Non-pigmented ciliary epithelial cell (primary cell): ENCODE measurements at places on chromosomes 12 and 14.

DNA sequence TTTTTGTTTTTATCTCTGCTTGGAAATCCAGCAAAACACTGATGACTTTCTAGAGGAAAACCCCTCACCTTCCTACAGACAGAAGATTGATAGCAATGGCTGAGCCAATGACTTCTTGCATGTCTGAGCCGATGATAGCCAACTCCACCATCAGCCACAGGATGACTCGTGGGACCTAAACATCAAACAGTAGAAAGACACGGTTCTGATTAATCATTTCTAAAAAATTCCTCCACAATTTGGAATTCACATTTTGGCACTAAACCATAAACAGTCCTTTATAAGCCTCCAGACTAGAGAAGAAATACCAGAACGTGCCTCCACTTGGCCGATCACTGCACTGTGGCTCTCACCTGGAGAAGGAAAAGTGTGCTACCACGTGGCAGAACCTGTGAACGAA lies 25.9 kb downstream of the SLC11A2 start:
- no peak for DNase-seq

- no peak for DNase-seq
These were observed 29.1 kb downstream of the CDC42BPB start for GRCh38 chr14:103028161-103028767.

DNA sequence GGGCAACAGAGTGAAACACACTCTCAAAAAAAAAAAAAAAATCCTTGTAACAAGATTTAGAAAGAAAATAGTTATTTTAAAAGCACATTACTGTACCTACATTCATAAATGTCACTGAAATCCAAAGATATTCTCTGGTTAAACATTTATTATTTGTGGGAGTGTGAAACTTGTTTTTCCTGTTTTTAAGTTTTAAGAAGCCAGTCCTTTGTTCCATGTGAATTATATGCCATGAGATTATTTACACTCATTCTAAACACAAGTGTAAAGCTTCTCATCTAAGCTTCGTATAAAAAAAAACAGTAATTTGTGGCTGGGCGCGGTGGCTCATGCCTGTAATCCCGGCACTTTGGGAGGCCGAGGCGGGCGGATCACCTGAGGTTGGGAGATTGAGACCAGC lies 15.0 kb downstream of the VCPKMT start:
- DNase-seq: no peak

DNA sequence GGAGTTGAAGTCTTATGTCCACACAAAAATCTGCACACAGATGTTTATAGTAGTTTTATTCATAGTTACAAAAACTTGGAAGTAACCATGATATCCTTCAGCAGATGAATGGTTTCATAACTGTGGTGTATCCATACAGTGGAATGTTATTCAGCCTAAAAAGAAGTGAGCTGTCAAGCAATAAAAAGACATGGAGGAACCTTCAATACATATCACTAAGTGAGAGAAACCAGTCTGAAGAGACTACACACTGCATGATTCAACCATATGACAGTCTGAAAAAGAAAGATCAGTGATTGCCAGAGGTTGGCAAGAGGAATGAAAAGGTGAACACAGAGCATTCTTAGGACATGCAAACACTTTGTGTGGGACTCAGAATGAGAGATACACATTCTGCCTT lies 18.6 kb upstream of the IFNG start:
- no peak for DNase-seq

- DNase-seq: no peak
These were observed 28.4 kb upstream of the AP4S1 start for GRCh38 chr14:30996892-30997659.

- no peak for DNase-seq
These were observed 330.6 kb upstream of the NAV3 start for GRCh38 chr12:77500089-77500488.

GRCh38 chr14:40368314-40368713 lies 936.1 kb upstream of the FBXO33 start:
- DNase-seq: no peak

DNA sequence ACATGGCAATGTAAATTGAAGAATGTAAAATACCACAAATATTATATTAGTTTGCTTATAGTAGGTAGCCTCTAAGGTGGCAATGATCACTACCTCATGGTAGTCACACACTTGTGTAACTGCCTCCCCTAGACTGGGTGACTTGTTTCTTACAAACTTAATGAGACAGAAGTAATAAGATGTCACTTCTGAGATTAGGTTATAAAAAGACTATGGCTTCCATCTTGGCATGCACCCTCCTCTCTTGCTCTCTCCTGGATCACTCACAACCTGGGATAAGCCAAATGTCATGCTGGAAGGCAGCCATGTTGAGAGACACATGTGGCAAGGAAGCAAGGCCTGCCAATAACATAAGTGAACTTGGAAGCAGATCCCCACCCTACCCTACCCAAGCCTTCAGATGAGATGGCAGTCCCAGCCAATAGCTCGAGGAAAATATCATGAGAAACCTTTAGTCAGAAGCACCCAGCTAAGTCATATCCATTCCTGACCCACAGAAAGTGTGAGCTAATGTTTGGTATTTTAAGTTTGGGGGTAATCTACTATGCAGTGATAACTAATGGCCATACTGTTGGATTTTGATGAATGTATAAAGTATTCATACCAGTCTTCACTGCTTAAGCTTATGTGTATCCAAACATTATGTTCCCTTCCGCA lies 43.3 kb downstream of the PPP1R12A start:
- DNase-seq: no peak

DNA sequence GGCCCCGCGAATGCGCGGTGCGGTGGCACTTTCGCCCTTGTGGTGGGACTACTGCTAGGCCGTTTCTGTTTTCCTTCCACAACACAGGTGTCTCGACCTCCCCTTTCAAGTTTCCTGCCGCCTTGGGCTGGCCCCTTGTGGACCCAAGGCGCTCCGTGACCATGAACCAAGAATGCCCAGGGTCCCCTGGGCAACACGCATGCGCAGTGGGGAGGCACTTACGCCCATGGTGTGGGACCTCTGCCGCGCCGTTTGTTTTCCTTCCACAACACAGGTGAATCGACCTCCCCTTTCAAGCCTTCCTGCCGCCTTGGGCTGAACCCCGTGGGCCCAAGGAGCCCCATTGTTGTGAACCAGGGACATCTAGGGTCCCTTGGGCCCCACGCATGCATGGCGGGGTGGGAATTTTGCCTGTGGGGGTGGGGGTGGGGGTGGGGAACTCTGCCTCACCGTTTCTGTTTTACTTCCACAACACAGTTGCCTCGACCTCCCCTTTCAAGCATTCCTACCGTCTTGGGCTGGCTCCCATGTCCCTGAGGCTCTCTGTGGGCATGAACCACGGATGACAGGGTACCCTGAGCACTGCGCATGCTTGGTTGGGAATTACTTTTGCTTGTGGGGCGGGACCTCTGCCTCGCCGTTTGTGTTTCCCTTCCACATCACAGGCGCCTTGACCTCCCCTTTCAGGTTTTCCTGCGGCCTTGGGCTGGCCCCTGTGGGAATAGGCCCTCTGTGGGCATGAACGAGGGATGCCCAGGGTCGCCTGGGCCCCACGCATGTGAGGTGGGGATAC lies 355.1 kb downstream of the ALG10 start:
- DNase-seq: no peak

DNA sequence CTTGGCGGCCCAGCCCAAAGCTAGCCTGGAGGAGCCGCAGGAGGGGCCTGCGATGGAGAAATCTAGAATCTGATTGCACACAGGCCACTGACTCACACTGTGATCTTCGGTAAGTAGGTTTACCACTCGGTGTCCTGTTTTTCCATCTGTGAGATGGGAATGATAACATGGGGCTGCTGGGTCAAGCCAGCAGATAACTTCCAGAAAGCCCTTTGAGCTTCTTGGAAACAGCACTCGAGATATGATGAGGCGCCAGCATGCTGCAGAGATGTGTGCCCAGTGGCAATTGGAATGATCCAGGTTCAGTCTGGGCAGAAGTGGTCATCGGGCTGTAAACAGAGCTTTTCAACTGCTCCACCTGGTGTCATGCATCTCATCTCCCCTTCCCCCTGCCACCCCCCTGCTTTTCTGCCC lies 771.3 kb upstream of the TBX3 start:
- no peak for DNase-seq

DNA sequence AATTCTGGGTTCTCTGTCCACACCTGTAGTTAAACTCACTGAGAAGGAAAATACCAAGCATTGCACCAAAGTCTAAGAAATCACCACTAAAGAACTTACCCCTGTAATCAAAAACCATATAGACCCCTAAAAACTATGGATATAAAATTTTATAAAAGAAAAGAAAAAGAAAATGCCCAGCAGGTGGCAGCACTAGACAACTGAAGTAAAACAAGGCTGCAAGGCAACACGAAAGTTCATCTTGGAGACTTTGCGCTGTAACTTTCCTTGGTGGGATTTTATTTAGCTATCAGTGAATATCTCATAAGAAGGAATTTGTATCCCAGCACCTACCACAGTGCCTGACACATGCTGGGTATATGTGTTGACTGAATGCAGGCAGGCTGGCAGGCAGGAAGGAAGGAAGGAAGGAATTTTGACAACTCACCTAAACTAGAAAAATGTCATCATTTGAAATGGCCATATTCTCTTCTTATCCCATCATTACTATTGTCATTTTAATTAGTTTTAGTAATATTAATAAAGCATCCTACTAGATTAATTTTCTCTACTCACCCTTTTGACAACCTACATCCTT lies 68.2 kb upstream of the ETV6 start:
- DNase-seq: peak; percentile 57

- DNase-seq: no peak
These were observed 12.1 kb upstream of the DIO3 start for GRCh38 chr14:101549154-101549553.

GRCh38 chr14:91289464-91289863 lies 45.0 kb upstream of the GPR68 start:
- no peak for DNase-seq

- DNase-seq: no peak
These were observed 13.0 kb downstream of the KLRD1 start for GRCh38 chr12:10320643-10321042.

DNA sequence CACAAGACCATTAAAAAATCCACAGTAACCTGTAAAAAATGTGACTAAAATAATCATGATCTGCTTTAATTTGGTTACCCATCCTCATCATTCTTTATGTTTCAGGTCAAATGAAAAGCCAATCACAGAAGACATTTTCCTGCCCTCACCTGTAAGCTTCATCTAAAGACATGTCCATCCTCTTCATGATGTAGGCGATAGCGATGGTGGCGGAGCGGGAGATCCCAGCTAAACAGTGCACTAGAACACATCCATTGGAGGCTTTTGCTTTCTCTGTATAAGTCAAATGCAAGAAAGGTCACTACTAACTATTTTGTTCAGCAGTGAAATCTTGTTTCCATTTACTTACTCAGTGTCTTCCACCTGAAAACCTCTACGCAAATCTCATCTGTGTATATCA lies 82.6 kb downstream of the DUSP16 start:
- DNase-seq: no peak

GRCh38 chr12:130832561-130833209 lies 6.4 kb downstream of the STX2 start:
- DNase-seq: no peak
